ENCODE measurements at places on chromosomes 12 and 14.

GRCh38 chr12:71760471-71760870 is 5.8 kb downstream of the RAB21 start:
- no peak for ATAC-seq

GRCh38 chr14:104238424-104239184 is 100.2 kb downstream of the KIF26A start:
- no peak for ATAC-seq

GRCh38 chr14:73717266-73717665 is 3.1 kb upstream of the PNMA1 start:
- no peak for ATAC-seq

GRCh38 chr14:89368490-89369477 is 48.2 kb downstream of the FOXN3 start:
- ATAC-seq, result no peak

DNA sequence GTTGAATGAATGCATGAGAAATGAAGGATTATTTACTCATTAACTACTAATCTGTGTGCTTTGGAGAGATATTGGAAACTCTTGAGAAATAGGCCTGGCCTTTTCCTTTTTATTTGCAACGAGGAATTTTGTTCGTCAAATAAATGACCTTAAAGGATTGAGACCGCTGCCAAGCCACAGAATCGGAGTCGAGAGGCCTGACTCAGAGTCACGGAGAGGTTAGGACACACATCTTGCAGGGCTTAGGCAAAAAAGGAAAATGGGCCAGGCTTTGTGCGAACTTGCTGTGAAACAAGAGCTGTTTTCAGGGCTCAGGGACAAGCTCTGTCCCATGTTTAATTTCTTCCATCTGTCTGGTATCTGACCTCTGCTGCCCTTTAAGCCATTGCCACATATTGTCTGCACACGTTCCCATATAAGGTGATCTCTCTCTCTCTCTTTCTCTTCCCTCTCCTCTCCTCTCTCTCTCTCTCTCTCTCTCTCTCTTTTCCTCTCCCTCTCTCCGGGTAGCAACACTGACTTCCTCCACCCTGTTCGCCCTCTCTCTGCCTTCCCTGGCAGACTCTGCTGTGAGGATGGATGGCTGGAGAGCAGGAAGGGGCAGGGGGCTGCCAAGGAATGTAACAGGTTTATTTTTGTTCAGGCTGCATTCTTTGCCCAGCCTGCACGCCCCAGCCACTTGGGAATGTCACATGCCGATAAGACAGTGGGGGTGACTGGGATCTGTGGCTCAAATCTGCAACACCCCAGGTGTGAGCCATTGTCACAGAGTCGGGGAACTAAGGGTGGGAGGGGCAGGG is 14.9 kb upstream of the IFT81 start:
- no peak for ATAC-seq

DNA sequence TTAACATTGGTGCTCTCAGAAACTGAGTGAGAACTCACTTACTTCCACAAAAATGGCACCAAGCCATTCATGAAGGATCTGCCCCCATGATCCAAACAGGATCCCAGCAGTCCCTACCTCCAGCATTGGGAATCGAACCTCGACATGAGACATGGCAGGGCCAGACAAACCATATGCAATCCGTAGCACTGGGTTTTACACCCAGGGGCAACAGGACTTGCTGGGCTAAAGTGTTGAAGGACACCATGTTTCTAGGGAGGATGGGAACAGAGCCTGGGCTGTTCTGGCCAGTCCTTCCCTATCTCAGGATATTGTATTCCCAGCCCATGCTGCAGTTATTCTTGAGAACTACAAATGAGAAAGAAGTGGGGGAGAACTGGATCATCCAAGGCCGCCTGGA is 36.6 kb downstream of the SERPINA3 start:
- no peak for ATAC-seq

GRCh38 chr14:100885617-100886016 is 17.9 kb downstream of the RTL1 start:
- no peak for ATAC-seq

DNA sequence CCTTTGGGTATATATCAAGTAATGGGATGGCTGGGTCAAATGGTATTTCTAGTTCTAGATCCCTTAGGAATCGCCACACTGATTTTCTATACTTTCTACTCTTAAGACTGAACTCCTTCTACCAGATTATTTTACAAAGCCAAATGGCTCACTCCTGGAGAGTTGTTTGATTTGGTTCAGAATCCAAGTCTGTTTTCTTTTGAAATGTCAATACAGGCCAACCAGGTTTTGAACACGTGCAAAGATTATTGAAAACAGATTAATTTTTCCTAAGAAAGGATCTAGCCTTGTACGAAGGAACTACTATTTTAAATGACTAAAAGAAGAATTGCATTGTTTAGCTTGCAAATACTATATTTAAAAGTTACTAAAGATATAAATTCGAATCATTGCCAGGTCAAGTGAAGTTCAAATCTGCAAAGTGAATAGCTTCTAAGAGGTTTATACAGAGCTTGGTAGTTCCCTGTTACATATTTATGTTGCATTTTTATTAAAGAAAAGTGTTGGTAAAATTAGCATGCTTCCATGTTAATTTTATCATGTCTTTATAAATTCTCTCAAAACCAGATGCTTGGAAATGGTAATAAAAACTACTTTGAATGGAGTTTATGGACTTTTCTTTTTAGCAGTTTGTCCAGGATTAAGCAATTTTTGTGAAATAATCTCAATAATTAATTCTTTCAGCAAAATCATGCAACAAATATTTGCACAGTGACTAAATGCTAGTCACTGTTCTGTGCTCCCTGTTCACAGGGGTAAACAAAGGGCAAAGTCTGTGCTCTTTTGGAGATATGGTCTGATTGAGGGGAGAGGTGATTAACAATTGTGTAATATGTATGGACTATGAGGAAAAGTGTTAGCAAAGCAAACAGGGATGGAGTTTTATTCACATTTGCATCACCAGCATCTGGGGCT is 38.9 kb downstream of the GPR65 start:
- ATAC-seq, result no peak

- no peak for ATAC-seq
Measured at GRCh38 chr12:100842156-100842555, 47.6 kb downstream of the ANO4 start.

DNA sequence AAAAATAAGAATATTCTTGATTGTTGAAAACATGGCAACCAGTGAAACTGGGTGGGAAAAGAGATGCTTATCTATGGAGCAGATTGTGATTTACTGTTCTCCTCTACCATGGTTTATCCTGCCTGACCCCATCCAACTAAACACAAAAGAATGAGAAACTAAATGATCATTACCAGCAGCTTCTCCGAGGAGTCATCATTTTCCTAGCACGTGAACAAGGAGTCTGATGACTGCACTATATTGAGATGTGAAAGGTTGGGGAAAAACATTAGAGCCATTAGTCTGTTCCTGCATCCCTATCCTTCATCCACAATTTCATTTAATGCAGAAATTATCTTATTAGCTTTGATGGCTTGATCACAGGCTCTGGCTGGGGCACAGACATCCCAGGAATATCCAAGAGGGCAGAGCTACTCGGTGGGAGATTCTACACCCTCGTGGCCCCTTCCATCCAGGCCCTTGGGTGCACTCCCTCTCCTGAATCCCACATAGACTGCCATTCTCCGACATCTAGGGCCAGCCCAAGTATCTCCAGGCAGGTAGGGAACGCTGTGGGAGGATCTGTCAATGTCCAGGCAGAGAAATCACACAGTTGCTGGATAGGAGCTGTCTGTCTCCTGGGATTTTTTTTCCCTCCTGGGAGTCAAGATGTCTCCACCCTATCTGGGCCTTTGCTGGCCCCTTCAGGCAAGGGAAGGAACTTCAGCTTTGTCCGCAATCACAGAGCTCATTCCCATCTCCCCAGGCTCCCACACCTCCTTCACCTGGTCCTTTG is 43.3 kb upstream of the DHRS4 start:
- no peak for ATAC-seq
